Effector memory CD8-positive, alpha-beta T cell (primary cell): ENCODE measurements at places on chromosomes 3 and 15.

- DNase-seq, result no peak
Measured at GRCh38 chr3:162376761-162377160, 880.2 kb downstream of the OTOL1 start.

DNA sequence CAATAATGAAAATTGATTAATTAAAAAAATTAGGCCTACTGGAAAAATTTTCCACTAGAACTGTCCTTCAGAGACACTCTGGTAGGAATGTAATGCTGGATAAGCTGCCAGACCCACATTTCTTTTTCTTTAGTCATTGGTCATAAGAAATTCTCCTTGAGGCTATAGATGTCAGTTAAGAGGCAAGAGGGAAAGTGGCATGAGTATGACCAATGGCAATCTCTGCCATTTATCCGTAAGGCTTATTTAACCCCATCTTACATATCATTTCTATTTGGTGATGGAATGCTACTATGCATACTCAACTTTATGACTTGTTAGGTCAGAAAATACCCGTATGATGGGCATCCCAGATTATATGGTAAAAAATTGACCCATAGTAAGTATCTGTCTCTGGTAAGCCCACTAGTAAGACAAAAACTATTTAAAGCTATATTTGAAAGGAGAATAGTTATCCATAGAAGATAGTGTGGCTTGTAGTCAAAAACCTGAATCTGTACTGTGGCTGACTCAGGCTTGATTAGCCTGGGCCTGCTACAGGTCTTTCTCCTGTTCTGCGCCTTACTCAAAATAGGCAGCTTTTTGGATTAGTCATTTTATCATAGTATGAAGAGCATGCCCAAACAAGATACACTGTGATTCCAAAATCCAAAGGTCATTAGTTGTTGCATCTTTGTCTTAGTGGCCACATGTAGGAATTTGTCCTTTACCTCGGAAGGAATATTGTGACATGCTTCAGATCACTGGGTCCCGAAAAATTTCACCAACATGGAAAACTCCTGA lies 314.7 kb downstream of the PYDC2 start:
- DNase-seq, result no peak

- DNase-seq, result no peak
Measured at GRCh38 chr3:57226176-57226575, 1.4 kb upstream of the APPL1 start.

- no peak for DNase-seq
Measured at GRCh38 chr15:55980511-55980910, 12.9 kb downstream of the NEDD4 start.

DNA sequence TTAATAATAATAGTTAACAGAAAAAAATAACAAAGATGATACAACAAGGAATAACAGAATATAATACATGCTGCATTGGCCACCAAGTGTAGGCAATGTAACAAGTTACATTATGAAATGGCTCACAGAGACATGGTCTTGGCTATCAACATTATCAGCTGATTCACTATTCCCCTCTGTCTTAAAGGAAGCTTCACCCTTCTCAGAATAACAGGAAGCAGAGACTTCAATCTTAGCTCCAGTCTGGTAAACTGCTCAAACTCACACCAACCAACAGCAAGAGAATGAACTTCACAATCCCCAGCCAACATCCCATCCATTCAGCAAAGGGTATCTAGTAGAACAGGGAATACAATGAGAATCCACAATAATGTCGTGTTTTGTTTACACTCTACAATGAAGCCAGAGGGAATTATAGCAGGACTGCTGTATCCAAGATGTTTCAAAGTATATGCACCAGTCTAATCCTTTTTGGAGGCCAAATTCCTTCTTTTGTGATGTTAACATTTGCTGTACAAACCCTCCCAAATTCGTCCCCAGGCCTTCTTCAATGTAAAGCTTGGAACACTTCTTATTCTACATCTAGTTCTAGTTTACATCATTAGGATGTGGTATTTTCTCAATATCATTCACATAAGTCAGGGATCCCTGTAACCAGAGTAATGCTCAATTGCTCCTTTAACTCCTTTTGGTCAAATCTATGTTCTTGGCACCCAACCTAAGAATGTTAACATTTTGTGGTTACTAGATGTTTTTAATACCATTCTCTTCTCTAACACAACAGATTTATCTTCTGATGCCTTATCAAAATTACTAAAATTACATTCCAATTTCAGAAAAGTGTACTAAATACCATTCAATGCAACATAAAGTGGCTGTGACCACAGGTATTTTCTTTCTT lies 52.4 kb upstream of the CMSS1 start:
- no peak for DNase-seq

DNA sequence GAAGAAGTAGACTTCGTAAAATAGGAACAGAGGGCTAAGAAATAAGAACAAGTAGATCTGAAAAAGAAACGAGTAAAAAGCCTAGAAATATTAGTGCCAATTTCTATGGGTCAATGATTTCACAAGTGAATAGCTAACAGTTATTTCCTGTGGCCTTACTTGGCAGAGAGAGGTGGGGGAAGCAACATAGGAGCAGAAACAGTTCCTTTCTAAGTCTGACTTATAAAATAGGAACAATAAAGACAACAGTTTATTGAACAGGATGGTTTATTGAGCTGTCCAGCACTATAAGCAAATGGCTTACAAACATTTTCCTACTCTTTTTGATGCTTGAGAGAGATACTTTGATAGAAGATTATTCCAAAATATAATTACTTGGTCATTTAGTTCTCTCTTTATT lies 37.9 kb downstream of the AGTR1 start:
- no peak for DNase-seq

GRCh38 chr3:181687190-181687589 lies 24.5 kb upstream of the SOX2 start:
- DNase-seq, result no peak

GRCh38 chr3:149145356-149145755 lies 15.9 kb downstream of the HPS3 start:
- DNase-seq, result no peak

GRCh38 chr3:152676810-152677379 lies 158.0 kb upstream of the P2RY1 start:
- DNase-seq, result no peak

DNA sequence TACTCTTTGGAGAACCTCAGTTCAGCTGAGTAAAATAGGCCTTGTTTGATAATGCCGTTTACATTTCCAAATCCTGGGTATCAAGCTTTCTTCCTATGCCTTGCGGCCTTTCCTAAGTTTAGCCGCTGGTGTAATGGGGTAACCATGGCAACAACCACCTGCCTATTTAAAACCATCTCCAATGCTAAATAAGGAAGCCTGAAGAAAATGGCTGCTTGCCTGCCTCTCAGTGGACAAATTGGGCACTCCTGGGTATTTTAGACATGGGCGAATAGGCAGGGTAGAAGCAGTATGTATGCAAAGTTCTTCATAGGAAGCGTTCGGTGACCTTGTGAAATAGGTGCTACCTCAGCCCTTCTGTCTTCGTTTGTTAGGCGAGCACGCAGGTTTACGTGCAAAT lies 122.7 kb downstream of the DGKG start:
- DNase-seq, result no peak

DNA sequence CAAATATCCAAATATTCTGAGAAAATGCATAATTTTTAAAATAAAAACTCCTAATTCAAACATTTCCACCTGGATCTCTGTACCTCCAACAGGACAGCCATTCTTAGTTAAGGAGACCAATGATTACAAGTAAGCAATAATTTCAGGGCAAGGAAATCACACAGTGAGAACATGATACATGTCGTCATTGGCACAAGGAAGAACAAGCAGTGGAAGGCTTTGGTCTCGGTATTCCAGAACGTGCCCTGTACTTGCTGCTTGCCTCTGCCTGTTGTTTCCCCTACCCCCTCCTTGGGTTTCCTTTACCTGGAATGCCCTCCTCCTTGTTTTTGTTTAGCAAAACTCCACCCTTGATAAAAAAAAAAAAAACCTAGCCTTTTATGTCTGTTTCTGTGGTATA lies 72.8 kb downstream of the PPM1L start:
- no peak for DNase-seq

DNA sequence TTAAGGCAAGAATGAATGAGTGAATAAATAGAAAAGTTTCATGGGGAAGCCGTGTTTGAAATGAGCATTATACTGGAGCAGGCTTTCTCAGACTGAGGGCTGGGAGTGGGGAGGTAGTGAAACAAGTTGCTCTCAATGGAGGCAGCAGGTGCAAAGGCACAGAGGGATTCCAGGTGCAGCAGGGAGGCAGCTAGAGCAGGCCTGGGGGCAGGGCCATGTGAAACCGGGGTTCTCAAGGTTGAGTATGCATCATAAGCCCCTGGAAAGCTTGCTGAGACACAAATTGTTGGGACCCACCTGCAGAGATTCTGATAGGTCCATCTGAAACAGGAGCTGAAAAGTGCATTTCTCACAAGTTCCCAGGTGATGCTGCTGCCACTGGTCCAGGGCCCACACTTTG lies 45.3 kb downstream of the BFSP2 start:
- DNase-seq, result no peak

DNA sequence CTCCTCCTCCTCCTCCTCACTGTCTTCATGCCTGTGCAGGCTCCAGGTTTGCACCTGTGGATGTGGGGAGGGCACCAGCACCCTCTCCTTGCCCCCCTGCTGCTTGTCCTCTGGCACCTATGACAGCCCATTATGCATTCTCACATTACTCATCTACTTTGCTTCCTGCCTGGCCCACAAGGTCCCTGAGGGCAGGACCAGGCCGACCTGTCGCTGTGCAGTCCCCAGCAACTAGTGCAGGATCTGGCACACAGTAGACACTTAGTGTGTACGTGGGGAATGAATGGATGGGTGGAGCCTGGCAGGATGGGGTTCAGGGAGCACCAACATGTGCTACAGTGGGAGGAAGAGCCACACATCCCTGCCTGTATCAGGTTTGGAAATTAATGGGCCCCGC lies 58.3 kb upstream of the TMEM115 start:
- no peak for DNase-seq

DNA sequence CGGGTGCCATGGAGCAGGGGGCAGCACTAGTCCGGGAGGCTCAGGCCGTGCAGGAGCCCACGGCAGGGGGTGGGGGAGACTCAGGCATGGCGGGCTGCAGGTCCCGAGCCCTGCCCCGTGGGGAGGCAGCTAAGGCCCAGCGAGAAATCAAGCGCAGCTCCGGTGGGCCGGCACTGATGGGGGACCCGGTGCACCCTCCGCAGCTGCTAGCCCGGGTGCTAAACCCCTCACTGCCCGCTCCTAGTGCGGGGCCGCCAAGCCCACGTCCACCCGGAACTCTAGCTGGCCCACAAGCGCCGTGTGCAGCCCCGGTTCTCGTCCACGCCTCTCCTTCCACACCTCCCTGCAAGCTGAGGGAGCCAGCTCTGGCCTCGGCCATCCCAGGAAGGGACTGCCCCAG lies 49.6 kb upstream of the SOX14 start:
- no peak for DNase-seq

- DNase-seq, result no peak
Measured at GRCh38 chr15:25175033-25175788, 220.4 kb downstream of the SNRPN start.

DNA sequence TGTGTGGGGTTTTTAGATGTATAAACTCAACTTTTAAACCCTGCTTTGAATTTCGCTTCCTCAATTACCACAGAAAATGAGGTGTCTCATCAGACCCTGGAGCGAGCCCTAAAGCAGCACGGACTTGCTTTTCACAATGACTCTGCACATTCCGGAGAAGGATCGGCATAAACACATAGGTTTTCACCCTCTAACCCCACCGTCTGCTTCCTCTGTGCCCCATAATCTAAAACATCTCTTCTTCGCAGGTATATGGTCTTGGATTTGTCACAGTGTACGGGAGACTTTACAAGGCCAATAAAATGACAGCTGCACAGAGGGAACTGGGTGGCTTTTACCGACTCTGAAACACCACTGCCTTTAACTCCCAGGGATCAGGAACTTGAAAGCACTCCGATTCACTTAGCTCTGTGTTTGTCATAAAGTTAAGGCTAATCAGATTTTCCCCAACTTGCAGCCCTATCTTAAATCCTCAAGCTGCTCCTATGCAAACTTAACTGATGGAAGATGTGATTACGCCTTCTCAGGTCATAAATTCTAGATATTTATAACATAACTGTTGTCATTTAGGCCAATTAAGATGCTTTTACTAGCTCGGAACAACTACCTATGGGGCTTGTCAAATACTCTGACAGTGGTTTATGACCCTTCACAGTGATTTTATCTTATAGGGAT lies 133.4 kb upstream of the WNT5A start:
- DNase-seq, result no peak

DNA sequence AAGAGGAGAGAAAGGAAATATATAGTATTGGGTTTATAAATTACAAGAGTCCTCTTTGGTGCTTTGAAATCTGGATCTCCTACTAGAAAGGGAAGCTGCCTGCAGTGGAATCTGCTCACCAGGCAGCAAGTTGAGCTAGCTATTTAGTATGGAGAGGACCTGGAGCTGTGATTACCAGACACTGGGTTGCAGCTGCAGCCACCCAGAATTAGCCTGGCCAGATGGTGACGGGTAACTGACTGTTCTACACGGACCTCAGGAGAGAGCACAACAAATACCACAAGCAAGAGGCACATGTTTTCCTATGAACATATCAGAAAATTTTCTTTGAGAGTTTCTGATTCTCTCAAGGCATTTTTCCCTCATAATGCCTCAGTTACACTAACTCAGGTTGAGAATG lies 46.5 kb downstream of the SYNPR start:
- DNase-seq, result no peak

GRCh38 chr15:99857836-99858235 lies 124.6 kb upstream of the LYSMD4 start:
- DNase-seq, result no peak

DNA sequence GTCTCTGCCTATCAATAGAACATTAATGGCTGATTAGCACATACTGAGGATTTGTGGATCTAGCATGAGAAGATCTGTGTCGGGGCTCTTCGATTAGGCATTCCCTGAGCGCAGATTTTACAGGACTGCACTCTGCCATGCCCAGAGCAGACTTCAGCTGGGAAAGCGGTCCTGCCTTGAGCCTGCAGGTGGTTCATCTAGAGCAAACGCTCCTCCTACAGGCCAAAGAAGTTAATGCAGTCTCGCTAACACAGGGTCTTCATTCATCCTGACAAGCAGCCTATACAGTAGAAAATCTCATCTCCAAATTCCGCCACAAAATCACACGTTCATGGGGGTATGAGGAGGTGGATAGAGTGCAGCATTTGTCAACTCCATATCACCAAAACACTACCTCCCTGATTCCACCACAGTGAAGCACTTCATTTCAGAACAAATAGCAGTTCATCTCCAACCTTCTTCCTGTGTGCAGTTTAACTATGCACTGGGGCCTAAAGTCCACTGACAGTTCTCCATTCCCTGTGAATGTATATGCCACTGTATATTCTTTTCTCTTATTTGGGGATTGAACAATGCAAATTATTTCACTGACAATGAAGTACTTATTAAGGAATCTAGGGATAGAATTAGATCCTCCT lies 405.8 kb downstream of the IGSF11 start:
- no peak for DNase-seq
